ENCODE measurements at places on chromosomes 6 and 20.

- ATAC-seq: no peak
These were observed 184.9 kb upstream of the TENT5A start for GRCh38 chr6:81937296-81937937.

GRCh38 chr20:16308754-16309153, 264.5 kb downstream of the KIF16B start:
- ATAC-seq: no peak

DNA sequence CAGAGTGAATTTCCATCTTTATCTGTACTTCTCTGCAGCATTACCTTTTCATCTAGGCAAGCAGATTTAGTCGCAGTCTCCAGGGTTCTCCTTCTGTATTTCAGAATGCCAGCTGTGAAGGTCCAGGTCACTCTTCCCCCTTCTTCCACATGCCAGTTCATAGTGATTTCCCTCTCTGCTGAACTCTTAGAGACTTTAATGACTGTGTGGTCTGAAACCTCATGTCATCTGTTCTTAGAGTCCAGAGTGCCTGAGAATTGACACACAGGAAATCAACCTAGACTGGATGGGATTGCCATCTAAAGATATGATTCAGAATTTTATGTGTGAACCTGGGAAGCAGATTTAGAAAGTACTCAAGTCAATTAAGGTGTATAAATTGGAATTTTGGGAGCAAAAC, 248.1 kb downstream of the TPBG start:
- ATAC-seq: no peak

DNA sequence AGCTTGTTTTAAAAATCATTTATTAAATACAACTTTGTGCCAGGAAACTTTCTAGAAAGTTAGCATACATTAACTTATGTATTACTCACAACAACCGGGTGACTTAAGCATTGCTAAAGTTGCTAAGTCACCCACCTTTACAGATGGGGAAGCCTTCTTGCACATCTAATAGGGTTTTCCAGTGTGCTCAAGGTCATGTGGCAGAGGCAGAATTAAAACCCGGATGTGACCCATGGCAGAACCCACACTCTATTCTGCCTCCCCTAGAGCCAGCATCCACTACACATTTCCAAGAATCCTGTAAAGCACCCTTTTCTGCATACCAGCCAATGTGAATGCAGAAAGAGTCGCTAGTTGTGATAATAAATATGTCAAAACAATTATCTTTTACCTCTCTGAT, 13.4 kb downstream of the LINC00237 start:
- ATAC-seq: no peak

DNA sequence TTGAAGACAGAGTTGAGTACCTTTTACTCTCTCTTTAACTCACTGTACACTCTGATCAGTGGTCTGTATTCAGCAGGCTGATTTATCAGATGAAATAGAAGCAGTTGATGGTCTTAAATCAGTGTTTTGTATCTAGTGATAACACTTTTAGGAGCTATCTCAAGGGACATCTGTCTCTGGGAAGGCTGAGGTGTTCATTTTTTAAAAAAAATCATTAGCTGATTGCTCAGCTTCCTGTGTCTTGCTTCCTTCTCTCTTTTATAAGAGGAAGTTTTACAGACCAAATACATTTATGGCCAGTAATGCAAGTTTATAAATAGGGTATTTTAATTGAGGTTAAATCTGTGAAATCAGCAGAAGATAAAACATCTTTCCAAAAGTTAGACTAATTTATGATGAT, 12.0 kb upstream of the CCDC170 start:
- ATAC-seq: no peak

DNA sequence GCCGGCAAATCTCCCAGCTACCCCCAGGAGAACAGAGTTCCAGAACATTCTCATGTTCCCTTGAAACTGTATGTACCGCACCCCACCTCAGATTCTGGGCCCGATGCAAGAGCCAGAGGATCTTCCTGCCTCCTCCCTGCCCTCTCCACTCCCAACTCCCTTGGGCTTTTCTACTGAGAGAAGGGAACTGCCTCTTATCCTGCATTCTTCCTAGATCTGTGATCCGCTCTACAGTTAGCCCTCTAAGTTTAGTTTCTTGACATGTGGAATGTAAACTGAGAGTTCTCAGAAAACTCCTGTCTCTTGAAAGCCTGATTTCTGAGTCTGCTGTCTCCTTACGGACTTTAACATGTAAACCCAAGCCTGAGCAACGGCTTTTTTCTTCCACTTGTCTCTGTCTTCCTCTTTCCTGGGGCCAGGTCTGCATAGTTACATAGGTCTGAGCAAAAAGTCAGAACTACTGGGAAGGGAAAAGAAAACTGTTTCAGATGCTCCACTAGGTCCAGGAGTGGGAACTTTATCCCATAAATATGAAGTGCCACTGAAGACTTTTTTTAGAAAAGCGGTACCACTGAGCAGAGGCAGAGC, 86.5 kb upstream of the TNFAIP3 start:
- no peak for ATAC-seq

GRCh38 chr6:16430391-16431089, 192.2 kb downstream of the GMPR start:
- no peak for ATAC-seq

- ATAC-seq: no peak
These were observed 126.9 kb upstream of the QKI start for GRCh38 chr6:163287626-163288025.

GRCh38 chr20:50146214-50146613, 7.3 kb downstream of the PEDS1 start:
- ATAC-seq: no peak

GRCh38 chr6:144156338-144156737, 6.0 kb downstream of the STX11 start:
- ATAC-seq: no peak

DNA sequence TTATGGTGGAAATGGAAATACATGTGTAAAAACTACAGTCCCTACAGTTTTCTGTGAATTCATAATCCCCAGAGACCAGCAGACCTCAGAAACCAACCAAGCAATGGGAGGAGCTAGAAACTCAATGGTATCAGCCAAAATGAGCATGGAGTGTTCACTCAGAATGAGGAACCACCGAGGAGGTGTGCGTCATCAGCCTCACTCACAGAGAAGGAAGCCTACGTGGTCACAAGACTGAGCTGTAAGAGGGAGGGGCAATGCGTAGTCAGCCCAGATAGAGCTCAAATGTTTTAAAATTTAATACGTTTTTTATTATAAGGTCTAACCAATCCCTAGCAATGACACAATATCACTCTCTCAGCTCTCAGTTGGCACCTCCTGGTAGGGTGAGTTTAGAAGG, 17.4 kb downstream of the MYLK4 start:
- peak; percentile 62 for ATAC-seq

GRCh38 chr6:158026901-158027589, 45.4 kb downstream of the SYNJ2 start:
- ATAC-seq: no peak

- ATAC-seq: no peak
These were observed 214.3 kb downstream of the MYLK4 start for GRCh38 chr6:2536451-2536850.

DNA sequence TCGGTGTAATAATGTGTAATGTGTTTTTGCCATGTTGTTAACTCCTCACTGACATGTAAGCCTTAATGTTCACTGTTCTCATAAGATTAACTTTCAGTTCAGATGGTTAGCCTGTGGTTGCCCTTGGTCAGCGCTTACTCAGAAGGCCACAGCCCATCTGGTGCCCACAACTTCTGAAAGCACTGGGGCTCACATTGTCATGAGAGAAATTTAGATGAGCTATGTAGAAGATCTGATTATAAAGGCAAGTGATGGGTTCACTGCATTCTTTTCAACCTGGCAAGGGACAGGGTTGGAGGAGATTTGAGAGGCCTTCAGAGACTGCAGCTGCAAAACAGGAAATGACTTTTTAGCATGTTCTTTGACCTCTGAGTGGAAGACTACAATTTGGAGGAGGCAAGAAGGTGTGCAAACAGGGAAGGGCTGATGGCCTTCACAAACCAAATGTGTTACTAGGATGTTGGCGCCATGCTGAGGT, 242.3 kb upstream of the SUPT3H start:
- no peak for ATAC-seq

- peak; percentile 23 for ATAC-seq
These were observed 3.4 kb upstream of the ZNF292 start for GRCh38 chr6:87151781-87152525.

DNA sequence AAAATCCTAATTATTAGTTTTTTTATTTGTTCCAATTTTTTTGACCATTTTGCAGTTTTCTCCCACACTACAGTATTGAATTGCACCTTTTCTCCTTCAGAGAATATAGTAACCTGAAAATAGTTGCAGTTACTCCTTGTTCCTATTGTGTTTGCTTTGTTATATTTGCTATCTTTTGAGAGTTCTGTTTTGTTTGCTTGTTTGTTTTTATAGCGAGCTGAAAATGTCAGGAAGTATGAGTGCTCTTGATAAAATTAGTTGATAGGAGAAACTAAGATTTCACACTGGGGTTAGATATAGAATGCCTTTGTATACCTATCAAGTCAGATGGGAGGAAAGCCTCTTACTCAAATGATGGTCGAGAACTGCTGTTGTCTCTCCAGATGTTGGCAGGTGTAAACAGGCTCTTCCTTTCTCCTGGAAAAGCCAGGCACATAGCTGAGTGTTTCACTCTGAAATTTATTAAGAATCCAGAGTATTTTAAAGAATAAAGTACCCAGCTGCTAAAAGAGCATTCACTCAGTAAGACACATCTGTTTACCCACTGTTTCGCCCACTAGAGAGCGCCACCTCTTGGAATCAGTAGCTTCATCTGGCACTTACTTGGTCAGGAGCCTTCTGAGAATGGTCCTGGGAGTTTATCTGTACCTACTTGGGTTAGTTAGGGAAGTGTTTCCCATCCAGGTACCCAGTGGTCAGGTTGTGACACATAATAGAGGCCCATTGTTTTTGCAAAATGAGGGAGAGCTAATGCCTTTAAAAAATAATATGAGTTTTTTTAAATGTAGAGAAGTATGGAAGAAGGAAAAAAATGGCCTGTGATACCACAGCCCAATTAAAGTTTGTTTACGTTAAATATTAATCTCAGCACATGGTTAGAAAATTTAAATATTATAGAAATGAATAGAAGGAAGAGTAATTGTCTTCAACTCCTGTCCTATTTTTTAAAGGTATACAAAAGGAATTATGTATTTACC, 11.2 kb downstream of the NT5DC1 start:
- ATAC-seq: peak; percentile 47

DNA sequence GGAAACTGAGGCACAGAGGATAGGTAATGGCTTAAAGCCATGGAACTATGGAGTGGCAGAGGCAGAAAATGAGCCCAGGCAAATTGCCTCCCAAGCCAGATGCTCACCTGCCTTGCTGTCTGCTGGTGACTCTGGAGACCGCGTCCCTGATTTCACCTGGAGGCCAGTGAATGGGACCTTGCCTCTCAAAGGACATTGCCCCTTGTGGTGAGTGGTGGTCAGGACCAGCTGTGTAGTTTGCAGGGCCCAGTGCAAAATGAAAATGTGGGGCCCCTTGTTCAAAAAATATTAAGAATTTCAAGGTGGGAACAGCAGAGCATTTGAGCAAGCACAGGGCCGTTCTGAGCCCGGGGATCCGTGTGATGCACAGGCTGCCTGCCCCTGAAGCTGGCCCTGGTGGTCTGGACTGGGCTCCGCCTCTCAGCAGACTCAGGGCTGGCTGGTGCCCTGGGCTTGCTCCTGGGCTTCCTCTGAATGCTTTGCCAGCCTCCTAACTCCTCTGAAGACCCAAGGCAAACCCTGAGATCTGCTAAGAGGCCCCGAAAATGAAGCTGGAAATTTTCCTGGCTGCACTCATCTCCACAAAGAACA, 19.8 kb upstream of the KCNG1 start:
- no peak for ATAC-seq

DNA sequence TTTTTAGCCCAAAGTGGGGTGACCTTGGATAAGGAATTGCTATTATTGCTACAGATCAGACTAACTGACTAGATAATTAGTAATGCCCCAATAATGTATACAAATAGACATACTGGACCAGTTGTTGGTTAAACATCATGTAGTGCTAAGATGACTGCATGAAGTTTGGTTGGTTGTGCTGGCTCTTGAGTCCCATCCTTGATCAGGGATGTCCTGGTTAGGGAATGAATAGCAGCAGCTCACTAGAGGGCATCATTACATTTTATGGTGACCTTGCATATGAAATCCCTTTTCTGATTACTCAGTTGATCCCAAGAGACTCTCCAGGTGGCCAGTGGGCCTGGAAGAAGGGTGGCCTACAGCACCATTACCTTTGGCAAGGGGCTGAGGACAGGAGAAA, 10.9 kb downstream of the TPBG start:
- no peak for ATAC-seq

DNA sequence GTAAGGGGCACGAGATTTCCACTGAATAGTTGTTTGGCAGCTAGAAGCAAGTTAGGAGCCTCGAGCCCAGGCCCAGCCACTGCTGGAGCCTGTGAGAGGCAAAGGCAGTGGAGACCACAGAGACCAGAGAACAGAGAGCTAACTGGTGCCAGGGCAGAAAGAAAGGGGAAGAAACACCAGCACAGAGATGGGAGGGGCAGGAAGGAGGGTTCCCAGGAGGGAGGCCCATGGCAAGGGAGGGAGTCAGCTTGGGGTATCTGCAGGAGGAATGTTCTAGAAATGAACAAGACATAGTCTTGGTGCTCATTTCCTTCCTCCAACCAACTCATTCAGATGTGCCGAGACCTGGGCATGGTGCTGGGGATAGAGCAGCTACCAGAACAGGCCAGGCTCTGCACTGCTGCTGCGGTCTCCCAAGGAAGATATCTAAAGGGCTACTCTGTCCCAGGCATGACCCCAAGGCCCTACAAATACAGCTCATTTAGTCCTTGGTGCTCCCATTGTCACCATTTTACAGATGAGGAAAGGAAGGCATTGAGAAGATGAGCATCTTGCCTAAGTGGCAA, 10.7 kb downstream of the ANGPT4 start:
- ATAC-seq: no peak

DNA sequence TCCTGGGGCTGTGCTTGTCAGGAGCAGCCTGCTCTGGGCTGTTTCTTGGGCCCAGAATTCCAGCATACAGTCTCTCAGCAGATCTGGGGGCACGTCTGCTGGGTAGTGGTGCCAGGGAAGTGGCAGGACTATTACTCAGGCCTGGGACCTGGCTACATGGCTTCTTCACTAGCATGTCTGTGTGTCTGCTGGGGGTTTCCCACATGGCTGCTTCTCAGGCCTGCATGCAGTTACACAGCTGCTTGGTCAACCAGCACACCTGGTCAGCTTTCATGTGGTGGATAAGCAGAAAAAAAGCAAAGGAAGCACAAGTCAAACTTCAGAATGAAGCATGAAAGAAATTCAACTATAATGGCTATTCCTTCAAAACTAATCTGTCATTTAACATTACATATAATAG, 316.2 kb upstream of the NOX3 start:
- ATAC-seq: no peak

DNA sequence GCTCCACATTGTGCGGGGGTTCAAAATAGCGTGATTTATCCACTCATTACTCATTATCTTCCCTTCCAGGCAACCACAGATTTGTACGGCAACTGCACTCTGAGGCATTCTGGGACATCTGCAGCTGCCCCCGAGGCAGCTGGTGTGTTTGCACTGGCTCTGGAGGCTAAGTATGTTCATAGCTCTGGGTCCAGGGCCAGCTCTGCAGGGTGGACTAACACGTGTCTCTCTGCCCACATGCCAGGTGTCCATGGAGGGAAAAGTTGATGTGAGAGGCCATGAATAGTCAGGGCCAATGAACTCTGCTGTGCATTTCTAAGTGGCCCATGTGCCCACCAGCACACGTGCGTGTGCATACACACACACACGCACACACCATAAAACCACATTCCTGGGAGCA, 74.9 kb downstream of the BFSP1 start:
- ATAC-seq: no peak
